ENCODE measurements at places on chromosomes 16 and 17. TPM values are rescaled to one million over a fixed set of nuclear protein-coding genes. Genes with fewer than 3 reads are reported as not detected.

The EXOC3L1 gene
- 0.25 TPM for total RNA-seq

The KRTAP1-1 gene
- total RNA-seq: not detected

The TBC1D3K gene
- total RNA-seq: 0.43 TPM

The RDM1 gene
- 2.2 TPM for total RNA-seq

The DNAH9 gene
- total RNA-seq: not detected

GRCh38 chr17:7403043-7403726 is 712 bp downstream of the TMEM256 start:
- DNase-seq: no peak

GRCh38 chr16:69561901-69562300 is 3.9 kb upstream of the NFAT5 start:
- no peak for DNase-seq

DNA sequence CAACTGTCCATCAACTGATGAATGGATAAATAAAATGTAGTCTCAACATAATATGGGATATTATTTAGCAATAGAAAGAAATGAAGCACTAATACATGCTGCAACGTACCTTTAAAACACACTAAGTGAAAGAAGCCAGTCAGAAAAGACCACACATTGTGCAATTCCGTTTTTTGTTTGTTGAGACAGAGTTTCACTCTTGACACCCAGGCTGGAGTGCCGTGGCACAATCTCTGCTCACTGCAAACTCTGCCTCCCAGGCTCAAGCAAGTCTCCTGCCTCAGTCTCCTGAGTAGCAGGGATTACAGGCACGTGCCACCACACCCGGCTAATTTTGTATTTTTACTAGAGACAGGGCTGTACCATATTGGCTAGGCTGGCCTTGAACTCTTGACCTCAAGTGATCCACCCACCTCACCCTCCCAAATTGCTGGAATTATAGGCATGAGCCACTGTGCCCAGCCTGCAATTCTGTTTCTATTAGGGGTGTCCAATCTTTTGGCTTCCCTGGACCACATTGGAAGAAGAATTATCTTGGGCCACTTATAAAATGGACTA is 40.1 kb downstream of the SCNN1B start:
- no peak for DNase-seq

DNA sequence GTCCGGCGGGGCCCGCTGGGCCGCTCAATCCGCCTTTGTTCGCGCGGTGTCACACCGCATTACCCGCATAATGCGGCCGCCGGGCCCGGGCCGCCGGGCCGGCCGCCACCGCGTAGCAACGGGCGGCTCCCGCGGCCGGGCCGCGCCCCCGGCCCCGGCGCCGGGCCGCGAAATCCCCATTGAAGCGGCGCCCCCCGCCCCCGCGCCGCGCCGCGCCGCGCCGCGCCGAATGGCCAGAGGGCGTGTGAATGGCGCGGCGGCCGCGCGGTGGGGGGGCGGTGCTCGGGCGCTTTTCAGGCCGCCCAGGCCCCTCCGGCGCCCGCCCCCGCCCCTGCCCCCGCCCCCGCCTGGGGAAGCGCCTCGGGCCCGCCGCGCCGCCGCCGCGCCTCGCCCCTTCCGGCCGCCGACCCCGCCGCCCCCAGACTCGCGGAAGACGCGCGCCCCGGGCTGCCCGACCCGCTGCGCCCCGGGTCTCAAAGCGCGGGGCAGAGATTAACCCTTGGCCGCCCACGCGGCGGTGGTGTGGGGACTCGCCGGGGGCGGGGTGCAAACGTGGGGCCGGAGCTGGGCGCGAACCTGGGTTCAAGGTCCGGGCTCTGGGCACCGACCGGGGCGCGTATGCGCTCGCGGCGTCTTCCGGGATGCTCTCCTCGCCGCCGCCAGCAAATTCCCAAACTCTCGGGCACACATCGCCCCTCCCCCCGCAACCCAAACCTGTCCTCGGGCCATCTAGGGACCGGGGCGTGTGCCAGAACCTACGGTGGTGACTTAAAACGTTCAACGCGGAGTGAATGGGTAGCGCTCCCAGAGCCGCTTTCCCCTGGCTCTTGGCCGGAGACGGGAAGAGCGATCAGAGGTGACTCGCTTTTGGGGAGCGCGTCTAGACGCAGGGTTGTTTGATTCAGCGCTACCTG is 46.7 kb downstream of the WNT3 start:
- DNase-seq: peak; percentile 34

- DNase-seq: no peak
Measured at GRCh38 chr16:1691956-1692355, 13.9 kb downstream of the JPT2 start.

DNA sequence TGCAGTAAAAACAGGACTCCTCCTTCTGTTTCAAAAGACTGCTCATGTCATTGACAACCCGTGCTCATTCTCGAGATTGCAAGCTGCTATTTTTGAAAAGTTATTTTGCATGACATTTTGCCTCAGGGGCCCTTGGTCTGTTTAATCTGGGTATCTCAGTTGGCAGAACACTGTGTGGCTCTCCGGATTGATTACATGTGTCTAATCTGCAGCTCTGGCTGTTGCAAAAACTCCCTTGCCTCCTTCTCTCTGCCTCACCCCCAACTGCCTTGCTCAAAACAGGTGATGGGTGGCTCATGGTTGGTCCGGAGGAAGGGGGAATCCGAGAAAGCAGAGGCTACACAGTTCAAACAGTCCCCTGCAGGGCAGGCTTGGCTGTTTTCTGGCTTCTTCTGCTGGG is 25.3 kb downstream of the GINS3 start:
- no peak for DNase-seq

DNA sequence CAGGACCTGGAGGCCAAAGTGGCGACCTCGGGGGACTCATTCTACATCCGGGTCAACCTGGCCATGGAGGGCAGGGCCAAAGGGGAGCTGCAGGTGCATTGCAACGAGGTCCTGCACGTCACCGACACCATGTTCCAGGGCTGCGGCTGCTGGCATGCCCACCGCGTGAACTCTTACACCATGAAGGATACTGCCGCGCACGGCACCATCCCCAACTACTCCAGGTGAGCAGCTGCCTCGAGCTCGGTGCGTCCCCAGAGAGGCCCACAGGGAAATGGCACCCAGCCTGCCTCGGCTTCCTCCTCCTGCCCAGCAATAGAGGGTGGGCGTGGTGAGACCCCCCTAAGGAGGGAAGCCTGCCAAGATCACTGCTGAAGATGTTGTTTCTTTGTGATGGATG is 17.9 kb downstream of the SGSH start:
- DNase-seq: no peak

- DNase-seq: no peak
Measured at GRCh38 chr17:8839410-8839935, 28.0 kb downstream of the PIK3R6 start.

- peak; percentile 37 for DNase-seq
Measured at GRCh38 chr16:29312835-29313558, 93.5 kb downstream of the NPIPB11 start.

- DNase-seq: no peak
Measured at GRCh38 chr16:79776243-79776847, 175.8 kb upstream of the MAF start.

GRCh38 chr17:75024686-75025397 is 12.4 kb downstream of the MRPL58 start:
- DNase-seq: no peak

All from G401 (cell line).